Spinal cord (tissue), 10 donors: ENCODE measurements at places on chromosomes 16 and 17.

DNA sequence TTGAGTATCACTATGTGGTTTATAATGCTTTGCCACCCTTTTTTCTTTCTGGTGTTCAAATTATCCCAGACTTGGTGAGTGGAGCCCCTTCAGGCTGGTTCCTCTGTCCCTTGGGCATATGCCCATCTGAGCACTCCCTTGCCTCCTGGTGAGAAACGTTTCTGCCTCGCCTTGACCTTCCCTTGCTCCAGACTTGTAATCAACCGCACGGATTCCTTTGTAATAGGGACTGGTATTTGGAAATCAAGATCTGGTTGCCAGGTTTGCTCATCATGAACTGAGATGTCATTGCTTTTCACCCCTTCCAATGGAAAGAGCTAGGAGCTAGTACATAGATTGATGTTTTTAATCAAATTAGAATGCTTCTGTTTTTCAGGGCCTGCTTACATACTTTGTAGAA is 43.7 kb downstream of the SEC14L1 start:
- DNase-seq: no peak
- peaks cover 10% of the 10 kb centered on the region for H3K4me1 ChIP-seq
- H3K27me3 ChIP-seq: no peaks in the 10 kb centered on the region
- no peak overlapping the region for H3K27ac ChIP-seq
- H3K4me3 ChIP-seq: no peak overlapping the region
- no peaks in the 10 kb centered on the region for H3K36me3 ChIP-seq

DNA sequence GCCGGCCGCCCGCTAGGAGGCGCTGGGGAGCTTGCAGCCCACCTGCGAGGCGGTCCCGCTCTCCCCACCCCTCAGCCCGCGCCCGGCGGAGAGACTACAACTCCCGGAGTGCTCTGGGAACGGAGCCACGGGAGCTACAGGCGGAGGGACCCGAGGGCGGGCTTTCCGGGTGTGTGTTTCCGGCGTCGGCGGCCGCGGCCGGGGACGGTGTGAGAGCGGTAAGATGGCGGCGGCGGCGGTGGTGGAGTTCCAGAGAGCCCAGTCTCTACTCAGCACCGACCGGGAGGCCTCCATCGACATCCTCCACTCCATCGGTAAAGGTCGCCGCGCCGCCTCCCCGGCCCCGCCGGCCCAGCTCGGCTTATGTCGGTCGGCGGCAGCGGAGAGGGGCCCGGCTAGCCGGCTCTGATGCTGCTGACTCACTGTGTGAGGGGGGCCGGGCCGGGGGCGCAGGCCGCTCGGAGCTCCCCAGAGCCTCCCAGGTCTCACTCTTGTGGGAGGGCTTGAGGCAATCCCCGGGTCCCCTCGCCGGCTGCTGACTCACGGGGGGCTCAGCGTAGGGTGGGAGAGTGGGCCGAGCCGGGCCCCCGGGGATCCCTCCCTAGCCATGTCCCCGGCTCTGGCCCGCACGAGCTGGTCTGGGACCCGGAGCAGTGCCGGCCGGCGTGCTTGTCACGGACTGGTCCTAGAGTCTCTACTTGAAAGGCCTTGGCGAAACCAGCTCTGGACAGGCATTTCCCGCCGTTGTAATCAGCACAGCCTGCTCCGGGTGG is at the start of gene PSMD11:
TSS of gene PSMD11 (plus strand) at position 210 of the 773 bp plus-strand sequence. CDS start at position 224, 14 bp downstream.
- peak within 1 kb of the TSS; percentile 83 for H3K27ac ChIP-seq
- peak; percentile 97 for DNase-seq
- peaks cover 6% of the 10 kb centered on the region for H3K4me1 ChIP-seq
- peaks cover 13% of the 10 kb centered on the region for H3K36me3 ChIP-seq
- H3K27me3 ChIP-seq: no peaks in the 10 kb centered on the region
- H3K4me3 ChIP-seq: peak within 1 kb of the TSS; percentile 93

- H3K36me3 ChIP-seq: peaks cover 36% of the 10 kb centered on the region
- DNase-seq: no peak
- H3K27me3 ChIP-seq: no peaks in the 10 kb centered on the region
- no peak overlapping the region for H3K27ac ChIP-seq
- H3K4me3 ChIP-seq: no peak overlapping the region
- H3K4me1 ChIP-seq: no peaks in the 10 kb centered on the region
Observed at GRCh38 chr16:71917900-71918299, 22.6 kb downstream of the IST1 start.

- no peak for DNase-seq
- H3K4me3 ChIP-seq: no peak overlapping the region
- H3K36me3 ChIP-seq: no peaks in the 10 kb centered on the region
- H3K4me1 ChIP-seq: peaks cover 26% of the 10 kb centered on the region
- no peak overlapping the region for H3K27ac ChIP-seq
Observed at GRCh38 chr17:77572065-77572601, 386.4 kb upstream of the TNRC6C start.

GRCh38 chr17:32519228-32520103 is 32.7 kb downstream of the CDK5R1 start:
- peak overlapping the region; percentile 70 for H3K27ac ChIP-seq
- peaks cover 34% of the 10 kb centered on the region for H3K4me1 ChIP-seq

- peaks cover 15% of the 10 kb centered on the region for H3K4me1 ChIP-seq
- DNase-seq: no peak
- no peak overlapping the region for H3K27ac ChIP-seq
- peaks cover 4% of the 10 kb centered on the region for H3K27me3 ChIP-seq
- peak overlapping the region; percentile 91 for H3K4me3 ChIP-seq
Observed at GRCh38 chr17:78377858-78378224, 608 bp upstream of the PGS1 start.
